ENCODE measurements at places on chromosomes 3 and 15.

- DNase-seq: no peak
Measured at GRCh38 chr15:69920221-69920620, 177.5 kb downstream of the TLE3 start.

DNA sequence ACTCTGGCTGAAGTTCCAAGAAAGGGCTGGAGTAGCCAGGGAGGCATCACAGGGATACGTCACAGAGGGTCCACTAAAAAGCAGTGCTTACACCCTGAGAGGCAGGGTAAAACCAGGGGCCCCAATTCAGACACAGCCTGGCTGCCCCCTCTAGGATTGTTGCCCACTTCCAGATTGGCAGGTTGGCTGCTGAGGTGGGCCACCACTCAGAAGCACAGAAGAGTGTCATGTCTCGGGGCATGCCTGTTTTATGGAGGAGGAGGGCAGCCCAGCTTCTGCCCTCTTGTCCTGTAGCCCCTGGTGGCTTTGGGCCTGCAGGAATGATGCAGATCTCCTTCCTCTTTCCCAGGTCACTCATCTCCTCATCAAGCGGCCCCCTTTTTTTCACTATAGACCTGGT is 24.0 kb downstream of the NOX5 start:
- no peak for DNase-seq

- no peak for DNase-seq
Measured at GRCh38 chr3:86990012-86990733, 776 bp downstream of the VGLL3 start.

GRCh38 chr15:75694241-75695182 is 18.1 kb downstream of the CSPG4 start:
- DNase-seq: peak; percentile 50

GRCh38 chr15:84034578-84035398 is 200.8 kb upstream of the GOLGA6L4 start:
- DNase-seq: no peak

DNA sequence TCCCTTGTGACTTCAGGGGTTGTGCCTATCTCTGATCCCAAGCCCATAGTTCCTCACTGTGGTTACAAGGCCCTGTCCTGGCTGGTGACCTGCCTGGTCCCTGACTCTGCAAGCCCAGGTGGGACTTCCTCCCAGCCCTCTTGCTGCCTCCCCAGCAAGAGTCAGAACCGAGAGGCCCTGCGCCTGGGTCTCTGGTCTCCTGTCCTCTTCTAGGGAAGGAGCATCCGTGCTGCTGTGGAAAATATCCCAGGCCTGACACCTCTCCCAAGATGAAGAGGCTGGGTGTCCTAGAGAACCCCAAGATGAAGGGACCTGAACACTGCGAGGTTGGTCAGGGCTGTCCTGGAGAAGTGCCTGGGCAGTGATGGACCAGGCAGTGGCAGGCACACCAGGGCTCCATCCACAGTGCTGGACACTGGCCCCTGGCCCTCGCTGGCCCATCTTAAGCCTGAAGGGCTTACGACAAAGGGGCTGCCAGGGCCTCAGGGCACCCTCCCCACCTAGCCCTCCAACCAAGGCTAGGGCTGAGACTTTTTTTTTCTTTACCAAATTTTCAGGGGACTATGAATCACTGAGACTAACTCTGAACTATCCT is 32.7 kb downstream of the PTH1R start:
- DNase-seq: no peak

DNA sequence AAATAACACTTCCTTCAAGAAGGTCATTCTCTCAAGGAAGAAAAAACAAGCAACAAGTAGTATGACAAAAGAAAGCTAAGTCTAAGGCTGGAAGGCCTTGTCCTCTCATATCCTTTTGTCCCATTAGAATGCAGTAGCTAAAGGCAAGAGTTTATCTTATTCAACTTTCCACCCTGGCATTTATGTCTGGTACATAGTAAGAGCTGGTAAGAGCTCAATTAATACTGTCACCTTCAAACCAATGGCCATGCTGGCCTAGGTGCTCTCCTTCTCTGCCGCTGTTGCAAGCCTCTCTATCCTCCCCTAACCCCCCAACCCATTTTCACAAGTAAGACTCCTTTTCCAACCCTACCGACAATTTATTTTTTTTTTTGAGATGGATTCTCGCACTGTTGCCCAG is 81.9 kb downstream of the LRRFIP2 start:
- no peak for DNase-seq

DNA sequence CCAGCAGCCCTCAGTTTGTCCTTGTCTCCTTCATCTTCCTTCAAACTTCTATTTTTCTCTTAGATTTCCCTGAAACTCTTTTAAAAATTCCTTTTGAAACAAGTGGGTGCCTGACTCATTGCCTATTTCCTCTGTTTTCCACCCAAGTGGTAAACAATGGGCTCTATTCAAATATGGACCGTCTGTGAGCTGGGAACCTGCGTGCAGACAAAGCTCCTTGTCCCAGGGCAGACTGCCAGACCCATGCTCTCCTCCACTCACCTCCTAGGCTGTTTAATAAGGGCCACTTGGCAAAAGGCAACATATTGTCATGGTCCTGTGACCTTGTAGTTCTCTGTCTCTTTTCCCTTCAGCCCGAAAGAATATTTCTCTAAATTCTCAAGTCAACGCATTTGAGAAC is 332.7 kb upstream of the THBS1 start:
- no peak for DNase-seq

- DNase-seq: no peak
Measured at GRCh38 chr15:48765022-48765421, 45.8 kb downstream of the CEP152 start.

- DNase-seq: no peak
Measured at GRCh38 chr15:99127773-99128172, 22.9 kb downstream of the SYNM start.

- DNase-seq: no peak
Measured at GRCh38 chr15:59662260-59662659, 4.9 kb upstream of the GTF2A2 start.

DNA sequence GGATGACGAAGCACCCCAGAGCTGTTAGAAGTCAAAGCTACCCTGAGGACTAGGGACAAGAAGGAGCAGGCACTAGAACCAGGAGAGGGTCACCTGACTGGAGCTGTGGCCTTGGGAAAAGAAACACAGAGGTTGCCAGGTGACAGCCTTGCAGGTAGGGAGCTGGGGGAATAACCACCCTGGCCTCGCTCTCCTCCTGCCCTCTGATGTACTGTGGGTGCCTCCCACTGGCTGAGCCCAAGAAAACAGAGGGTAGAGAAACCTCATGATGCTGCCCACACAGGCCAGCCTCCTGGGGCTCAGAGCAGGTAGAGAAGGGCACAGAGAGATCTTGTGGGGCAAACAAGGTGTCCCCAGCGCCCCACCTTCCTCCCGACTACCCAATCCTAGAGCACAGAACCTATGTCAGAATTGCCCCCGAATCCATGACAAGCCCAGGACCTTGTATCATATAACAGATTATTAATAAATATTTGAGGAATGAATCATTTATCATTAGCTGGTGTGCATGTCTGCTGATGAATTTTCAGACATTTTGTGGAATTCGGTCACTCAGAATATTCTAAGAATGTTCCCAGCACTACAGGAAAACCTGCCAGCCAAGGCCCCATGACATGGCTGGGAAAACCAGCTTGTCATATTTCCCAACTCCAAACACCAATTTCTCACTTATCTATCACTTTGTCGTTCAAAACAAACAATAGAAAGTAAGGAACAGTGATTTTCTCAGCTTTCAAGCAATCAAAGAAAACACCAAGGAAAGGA is 59.8 kb upstream of the MEX3B start:
- peak; percentile 25 for DNase-seq

DNA sequence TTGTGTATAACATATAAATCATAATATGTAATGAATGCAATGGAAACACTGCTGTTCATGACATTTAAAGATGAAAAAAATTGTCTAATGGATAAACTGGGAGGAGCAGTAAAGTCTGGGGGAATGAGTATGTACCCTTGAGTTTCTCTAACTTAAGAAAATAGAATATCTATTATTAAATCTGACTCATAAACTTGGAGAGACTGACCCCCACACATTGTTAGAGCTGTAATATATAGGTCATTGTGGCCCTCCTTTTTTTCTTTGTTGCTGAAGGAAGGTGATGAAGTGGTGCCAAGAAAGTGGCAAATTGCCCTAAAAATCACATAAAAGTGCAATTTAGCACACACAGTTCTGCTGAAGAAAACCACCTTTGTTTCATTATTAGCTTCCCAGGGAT is 389.8 kb upstream of the RARB start:
- DNase-seq: no peak

- DNase-seq: no peak
Measured at GRCh38 chr3:128725547-128726022, 398 bp upstream of the RAB7A start.

DNA sequence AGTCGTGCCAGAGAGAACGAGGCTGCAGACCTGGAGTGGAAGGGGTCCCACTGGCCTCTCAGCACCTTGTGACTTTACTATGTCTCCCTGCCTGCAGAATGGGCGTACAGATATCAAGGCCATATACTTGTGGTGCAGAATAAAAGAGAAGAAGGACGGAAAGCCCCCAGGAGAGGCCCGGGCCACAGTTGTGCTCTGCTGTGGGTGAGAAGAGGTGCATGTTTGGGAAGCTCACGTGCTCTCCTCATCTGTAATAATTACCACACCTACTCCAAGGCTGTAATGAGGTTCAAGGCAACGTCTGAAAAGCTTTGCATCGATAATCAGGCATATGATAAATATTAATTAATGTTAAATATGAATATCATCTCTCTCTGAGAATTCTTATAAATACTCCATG is 58.0 kb downstream of the MGLL start:
- no peak for DNase-seq

GRCh38 chr15:46768287-46768686 is 949.0 kb upstream of the SEMA6D start:
- DNase-seq: no peak

- DNase-seq: no peak
Measured at GRCh38 chr3:156586905-156587759, 32.2 kb upstream of the SSR3 start.

- DNase-seq: no peak
Measured at GRCh38 chr3:128399221-128399915, 67.3 kb downstream of the DNAJB8 start.

- DNase-seq: no peak
Measured at GRCh38 chr3:133574260-133574881, 885 bp downstream of the CDV3 start.

DNA sequence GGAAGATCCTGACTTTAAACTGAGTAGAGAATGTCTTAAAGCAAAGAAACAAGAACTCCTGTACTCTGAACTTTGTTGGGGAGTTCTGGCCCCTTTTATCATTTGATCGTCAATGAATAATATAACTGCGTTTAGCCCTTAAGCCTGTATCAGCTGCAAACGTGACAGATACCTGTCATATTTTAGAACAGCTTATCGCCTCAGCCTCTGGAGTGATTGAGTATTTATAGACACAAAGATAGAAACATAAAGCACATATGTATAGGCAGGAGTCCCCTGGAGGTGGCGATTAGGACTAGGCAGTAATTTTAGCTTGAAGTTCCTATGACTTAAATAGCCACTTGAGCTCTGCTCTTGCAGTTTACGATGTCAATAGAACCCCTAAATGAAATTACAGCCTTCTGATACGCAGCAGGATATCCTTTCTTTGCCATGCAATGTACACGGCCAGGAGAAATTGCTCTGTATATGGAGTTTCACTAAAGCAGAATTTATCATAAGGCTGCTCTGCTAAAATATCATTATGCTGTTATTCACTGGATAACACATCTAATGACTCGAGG is 321.8 kb downstream of the TIGIT start:
- peak; percentile 29 for DNase-seq

GRCh38 chr15:81809543-81809942 is 236.3 kb downstream of the MEX3B start:
- DNase-seq: peak; percentile 80

- no peak for DNase-seq
Measured at GRCh38 chr3:120831066-120831465, 76.9 kb upstream of the STXBP5L start.

- DNase-seq: no peak
Measured at GRCh38 chr3:171379961-171380483, 80.2 kb downstream of the TNIK start.

GRCh38 chr3:13136426-13136825 is 63.2 kb upstream of the IQSEC1 start:
- DNase-seq: no peak

GRCh38 chr3:186124592-186124991 is 15.7 kb upstream of the ETV5 start:
- DNase-seq: no peak

DNA sequence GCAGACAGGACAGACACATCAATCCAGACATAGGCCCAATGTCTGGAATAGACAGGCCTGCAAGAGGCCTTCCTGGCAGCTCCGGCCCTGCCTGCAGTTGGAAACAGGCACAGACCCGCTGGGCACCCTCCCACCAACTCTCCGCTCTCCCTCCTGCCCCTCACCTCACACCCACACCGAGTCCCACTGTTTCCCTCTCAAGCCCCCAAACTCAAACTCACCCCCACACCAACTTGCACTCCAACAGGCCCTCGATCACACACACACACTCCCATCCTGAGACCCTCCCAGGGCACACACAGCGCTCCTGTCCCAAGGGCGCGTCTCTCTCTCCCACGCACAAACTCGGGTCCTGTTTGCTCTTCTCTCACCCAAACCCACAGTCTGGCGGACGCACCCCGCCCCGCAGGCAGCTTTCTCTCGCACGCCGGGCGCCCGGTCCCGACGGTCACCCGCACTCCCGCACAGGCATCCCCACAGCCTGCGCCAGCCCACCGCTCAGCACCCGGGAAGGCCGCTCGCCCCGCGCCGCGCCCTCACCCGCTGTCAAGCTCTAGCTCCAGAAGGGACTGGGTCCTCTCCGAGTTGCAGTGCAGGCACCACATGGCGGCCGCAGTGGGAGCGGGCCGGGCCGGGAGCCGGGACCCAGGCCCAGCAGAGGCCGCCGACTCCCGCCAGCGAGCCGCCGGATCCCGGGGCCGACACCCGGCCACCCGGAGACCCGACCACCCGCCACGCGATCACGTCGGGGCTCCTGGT is 106.2 kb downstream of the IQSEC1 start:
- DNase-seq: no peak

DNA sequence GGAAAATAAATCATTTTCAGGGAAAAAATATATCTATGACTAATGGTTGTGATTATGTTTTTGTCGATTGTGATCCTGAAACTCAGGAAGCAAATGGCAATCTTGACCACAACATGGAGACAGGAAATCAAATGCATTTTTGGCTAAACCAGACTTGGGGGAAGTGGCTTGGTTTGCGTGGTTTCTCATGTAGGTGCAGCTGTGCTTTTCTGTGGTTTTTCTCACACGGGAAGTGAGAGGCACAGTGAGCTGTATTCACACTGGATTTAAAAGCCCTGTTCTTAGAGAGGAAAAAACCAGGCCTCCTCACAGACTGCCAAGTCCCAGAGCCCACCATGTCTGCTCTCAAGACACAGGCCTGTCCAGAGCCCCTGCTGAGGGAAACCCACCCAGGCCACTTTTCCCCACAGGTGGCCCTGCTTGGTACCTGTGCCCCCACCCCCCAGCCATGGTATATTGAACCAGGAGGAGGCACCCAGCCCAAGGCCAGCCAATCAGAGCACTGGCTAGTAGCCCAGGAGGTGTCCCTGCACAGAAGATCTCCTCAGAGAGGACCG is 46.1 kb downstream of the BTD start:
- no peak for DNase-seq

GRCh38 chr3:4674216-4674615 is 181.1 kb downstream of the ITPR1 start:
- no peak for DNase-seq
